ENCODE measurements at places on chromosomes 3 and 15.

GRCh38 chr3:17047162-17047561 lies 162.4 kb downstream of the PLCL2 start:
- no peak for DNase-seq

DNA sequence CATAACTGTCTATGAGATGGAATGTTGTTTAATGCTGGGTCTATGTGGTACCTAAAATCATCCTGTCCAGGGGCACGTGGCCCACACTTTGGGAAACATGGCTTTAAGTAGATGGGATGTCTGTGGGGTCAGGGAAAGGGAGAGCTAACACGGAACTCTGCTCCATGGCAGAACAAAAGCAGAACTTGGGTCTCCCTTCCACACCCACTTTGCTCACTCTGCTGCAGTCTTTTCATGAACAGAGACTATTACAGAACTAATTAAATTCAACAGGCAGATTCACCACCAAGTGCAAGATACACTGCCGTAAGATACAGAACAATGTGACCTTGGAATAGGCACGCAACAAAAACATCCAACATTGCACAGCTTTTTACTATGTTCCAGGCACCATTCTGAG lies 28.2 kb downstream of the POPDC2 start:
- no peak for DNase-seq

DNA sequence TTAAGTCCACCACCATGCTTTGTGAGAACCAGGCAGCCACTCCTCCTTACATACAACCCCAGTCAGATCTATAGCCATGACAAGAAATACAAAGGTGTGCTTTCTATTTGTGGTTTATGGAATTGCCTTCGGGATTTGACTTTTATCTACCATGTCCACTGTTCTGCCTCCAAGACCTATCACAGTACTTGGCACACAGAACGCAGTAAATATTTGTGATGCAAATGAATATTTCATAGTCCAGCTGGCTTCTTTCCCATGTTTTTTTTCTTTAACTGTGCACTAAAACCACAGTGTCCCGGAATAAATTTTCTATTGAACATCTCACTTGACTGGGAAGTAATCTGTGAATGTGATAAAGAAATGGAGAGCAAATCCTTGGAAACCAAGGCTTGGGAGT lies 314.7 kb downstream of the RORA start:
- no peak for DNase-seq

GRCh38 chr3:69659180-69659910 lies 79.9 kb upstream of the MITF start:
- no peak for DNase-seq

DNA sequence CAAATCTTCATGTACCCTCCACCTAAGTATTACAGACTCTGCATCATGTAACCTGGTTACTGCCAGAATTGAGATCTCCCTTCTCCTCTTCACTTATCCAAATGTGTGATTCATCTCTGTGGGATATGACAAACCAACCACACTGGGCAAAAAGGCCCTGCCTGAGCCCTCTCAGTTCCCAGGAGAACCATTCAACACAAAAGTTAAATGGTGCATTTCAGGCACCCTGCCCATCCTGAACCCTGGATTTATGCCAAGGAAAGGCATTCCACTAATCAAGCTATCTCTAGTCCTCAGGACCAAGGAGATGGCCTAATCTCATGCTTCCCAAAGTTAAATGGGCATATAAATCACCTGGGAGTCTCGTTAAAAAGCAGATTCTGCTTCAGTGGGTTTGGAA lies 108.5 kb downstream of the TNIK start:
- DNase-seq = no peak

- no peak for DNase-seq
These were observed 235.3 kb downstream of the C3orf38 start for GRCh38 chr3:88385090-88385489.

DNA sequence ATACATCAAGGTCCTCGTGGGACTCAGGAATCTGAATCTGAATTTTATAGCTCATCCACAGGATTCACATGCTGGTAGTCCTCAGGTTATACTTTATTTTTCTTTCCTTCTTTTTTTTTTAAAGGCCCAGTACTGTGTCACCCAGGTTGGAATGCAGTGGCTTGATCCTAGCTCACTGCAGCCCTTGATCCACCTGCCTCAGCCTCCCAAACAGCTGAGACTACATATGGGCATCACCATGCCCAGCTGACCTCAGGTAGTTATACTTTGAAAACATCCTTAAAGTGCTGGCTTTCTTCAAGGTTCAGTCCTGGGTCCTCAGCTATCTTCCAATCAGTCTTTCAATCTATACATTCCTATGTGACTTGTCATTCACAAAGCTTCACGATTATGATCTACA lies 38.2 kb downstream of the SNX4 start:
- no peak for DNase-seq

DNA sequence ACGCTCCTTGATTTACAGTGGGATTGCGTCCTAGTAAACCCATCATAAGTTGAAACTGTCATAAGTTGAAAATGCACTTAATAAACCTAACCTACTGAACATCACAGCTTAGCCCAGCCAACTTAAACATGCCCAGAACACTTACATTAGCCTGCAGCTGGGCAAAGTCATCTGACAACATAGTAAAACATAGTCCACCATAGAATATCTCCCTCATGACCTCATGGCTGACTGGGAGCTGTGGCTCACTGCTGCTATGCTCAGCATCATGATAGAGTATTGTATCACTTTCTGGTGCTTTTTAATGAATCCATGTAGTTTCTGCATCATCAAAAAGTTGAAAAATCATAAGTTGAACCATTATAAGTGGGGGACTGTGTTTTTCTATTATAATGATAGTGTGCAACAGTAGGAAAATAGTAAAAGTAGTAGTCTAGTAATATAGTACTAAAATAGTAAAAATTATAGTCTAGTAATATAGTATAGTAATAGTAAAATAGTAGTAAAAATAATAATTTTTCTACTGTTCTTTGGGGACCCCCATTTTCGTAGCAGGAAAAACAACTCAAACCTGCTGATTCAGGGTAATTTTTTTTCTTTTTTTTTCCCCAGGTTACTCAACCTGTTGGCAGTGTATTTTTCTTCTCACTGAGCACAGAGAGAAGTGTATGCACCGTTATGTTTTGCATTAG lies 233.5 kb downstream of the MYRIP start:
- DNase-seq = no peak

- no peak for DNase-seq
These were observed 79.6 kb downstream of the SOX2 start for GRCh38 chr3:181791056-181791955.

GRCh38 chr15:56383010-56383409 lies 17.8 kb downstream of the TEX9 start:
- DNase-seq = no peak

DNA sequence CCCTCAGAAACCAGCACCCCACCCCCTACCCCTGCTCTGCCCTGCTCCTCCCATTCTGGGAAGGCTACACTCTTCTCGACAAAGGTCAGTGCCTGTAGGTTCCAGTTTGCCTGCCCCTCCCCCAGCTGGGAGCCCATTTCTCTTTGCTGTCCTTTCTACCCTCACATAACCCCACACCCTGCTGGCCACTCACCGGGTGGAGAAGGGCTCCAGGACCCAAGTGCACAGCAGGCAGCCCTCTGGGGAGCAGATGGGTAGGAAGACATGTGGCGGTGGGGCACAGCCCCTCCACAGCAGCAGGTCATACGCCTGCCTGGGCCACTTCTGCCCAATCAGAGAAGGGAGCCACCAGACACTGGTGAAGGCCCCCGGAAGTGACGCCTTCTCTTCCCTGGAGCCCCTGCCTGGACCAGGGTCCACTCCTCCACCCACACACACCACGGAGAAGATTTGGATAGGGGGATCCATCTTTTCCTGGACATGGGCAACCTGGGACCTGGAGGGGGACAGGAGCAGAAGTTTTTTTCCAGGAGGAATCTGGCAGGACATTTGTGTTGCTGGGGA lies at the start of gene THPO:
THPO (minus strand) TSS at position 326 of the 564 bp plus-strand sequence. CDS start 1,948 bp downstream, outside the sequence.
- DNase-seq = peak; percentile 64

DNA sequence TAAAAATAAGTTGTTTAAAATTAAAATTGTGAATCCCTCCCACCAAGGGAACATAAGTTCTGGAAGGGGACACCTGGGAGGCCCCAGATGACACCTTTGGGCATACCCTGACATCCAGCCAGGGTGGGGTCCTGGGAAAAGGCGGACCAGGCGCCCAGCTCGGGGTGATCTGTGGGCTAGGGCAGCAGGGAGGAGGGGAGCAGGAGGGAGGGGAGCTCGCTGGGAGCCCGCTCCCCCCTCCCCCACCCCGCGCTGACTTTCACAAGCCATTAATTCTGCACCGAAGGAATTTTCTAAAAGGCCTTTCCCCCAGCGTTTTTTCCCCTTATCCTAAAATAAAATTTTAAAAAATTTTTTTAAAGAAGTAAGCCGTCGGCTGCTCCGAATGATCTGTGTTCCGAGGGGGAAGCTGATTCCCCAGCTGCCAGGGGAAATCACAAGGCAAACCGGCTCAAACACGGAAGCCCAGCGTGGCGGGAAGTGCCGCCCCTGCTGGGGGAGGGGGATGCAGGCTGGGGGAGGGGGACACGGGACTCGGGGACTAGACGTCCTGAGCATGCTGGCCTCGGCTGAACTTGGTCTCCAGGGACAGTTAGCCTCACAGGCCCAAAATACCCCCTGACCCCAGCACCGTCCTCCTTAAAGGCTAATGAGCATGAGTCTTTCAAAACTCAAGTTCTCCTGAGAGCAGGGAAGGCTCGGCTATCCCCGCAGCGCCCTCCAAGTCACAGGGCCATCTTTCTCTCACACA lies 13.9 kb downstream of the PLXND1 start:
- peak; percentile 64 for DNase-seq

DNA sequence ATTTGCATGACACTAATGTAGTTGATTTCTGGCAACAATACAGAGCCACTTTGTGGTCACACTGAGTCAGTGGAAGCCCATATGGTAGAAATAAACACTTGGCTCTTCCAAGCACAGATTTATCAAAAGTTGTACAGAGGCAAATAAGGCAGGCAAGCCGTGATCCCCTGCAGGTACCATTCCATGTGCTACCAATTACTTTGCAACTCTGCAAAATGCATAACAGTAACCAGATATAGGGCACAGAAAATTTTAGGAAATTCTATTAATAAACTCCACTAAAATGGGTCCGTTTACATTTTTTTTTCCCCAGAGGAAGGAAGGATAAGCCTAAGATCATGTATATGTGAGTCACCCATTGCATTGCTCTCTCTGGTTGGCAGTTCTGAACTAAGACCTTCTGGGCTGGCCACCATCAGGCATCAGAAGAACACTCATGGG lies 103.1 kb upstream of the PTX3 start:
- no peak for DNase-seq

- DNase-seq = no peak
These were observed 101.6 kb downstream of the RPL22L1 start for GRCh38 chr3:170768334-170768801.

GRCh38 chr3:25355034-25355885 lies 72.8 kb upstream of the RARB start:
- DNase-seq = no peak

GRCh38 chr3:189655617-189656016 lies 24.4 kb downstream of the TP63 start:
- no peak for DNase-seq

DNA sequence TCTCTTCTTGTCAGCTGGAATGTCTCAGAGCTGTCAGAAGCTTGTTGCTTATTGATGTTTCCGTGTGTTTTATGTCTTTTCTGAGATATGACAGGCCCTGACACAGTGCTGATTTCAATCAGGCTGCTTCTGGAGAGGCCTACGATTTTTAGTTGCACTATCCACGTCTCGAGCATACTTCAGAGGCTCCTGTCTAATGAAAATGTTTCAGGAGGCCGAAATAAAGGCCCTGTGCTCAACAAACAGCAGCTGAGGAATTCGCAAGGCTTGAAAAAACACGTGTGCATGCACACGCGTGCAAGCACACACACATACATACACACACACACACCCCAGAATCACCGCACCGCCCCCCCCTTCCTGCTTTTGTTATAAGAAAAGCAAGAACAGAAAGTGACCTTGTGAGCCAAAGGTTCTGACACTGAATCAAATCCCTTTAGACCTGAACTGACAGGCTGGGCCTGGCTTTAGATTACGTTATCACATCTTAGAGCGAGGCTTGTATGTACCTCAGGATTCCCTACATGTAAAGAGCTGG lies 296.6 kb downstream of the NR2F2 start:
- no peak for DNase-seq

- DNase-seq = no peak
These were observed 62.8 kb downstream of the CTDSPL start for GRCh38 chr3:37924453-37924852.

DNA sequence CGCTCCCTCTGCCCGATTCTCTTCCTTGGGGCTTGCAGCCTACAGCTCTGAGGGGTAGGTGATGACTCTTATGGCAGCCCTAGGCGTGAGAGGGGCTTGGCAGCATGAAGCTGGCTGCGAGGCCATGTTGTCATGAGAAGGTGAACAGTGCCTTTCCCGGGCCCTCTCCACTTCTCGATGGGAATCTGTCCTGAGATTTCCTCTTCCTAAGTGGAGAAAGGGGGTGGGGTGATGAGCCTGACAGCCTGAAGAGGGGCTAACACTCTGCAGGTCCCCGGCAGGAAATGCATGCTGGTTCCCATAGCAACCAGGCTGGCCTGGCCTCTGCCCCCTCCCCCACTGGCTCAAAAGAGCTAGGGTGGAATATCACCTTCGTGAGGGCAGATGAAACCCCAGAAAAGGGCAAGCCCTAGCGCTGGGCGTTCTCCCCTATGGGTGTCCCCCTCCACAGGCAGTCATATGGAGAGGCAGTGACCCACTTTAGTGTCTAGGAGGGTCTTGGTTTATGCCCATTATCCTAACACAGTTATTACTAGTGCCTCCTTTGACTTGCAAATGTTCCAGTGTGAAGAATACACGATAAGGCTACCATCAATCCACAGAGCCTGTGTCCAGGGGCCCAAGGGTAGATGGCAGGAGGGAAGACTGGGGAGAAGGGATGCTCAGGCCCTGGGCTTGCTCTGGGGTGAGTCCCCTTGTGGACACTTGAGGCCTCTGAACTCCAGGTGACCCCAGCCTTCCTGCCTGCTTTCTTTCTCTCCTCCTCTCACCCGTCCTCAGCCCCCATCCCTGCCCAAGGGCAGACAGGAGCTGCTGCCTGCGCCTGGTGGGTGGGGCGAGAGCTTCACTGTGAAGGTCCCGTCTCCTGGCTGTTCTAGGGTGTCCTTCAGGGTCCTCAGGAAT lies 13.2 kb downstream of the EPHB3 start:
- no peak for DNase-seq

- no peak for DNase-seq
These were observed 121.3 kb downstream of the LRIG1 start for GRCh38 chr3:66379565-66379964.

All from glutamatergic neuron (in vitro differentiated cells).